ENCODE measurements at places on chromosomes 3 and 15.

DNA sequence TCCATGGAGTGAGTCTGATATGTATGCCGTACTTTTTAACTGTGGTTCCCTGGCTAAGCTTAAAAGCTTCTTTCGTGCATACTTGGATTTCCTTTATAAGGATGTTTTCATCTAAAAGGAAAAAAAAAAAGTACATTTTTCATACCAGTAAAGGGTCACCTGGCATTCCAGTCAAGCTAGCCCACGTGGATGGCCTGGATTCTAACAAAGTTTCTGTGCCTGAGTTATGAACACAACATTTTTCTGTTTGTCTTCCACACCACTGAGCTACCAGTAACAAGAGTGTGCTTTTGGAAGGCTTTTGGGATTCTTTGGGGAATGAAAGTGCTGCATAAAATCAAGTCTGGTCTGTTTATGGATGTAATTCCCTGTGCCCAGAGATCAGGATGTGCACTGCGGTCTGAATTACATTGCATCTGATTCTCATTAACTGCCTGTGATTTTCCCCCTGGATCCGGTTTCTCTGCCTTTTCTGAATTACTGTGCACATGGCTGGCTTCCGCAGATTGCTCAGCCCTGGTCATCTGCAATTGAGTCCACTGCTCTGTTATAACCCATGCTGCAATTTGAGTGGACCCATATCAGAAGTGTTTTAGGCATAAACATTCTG lies 38.2 kb upstream of the MAGI1 start:
- no peak for DNase-seq

DNA sequence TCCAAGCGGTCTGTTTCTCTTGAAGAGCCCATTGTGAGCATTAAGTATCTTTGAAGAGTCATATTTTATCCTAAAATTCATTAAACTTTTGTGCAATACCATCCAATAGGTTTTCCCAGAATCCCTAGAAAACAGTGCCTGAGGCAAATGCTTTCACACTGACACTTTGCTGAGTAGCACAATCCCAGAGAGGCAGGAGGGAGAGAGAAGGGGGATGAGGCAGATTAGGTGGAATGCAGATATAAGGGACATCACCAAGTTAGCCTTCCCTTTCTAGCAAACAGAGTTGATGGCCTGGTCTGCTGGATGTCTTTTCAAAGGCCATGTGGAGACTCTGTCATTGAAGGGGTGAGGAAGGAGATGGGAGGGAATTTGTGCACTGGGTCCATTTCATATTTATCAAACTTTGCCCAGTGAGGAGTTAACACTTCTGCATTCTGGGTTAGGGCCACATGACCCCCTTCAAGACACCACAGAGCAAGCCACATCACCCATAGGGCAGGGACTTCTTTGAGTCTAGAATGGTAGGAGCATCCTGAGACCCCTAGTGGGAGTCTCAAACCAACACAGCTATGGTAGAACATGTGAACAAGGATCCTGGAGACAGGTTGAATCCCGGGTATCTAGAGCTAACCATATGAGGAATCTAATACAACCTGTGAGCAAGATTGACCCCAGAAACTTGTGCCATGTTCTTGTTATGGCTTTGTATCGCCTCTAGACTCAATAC lies 32.0 kb upstream of the SEMA6D start:
- no peak for DNase-seq

GRCh38 chr3:132239587-132239986 lies 77.6 kb upstream of the ACP3 start:
- DNase-seq, result no peak

- DNase-seq, result peak; percentile 24
Observed at GRCh38 chr3:134357914-134358811, 16.1 kb downstream of the AMOTL2 start.

Data from left colon (tissue), 2 donors.